ENCODE measurements at places on chromosomes 11 and 22.
A peak's percentile ranks its signal among the peaks of the same experiment; 100 is the strongest.

- DNase-seq, result peak; percentile 60
Measured at GRCh38 chr11:13462311-13462900, 616 bp downstream of the BTBD10 start.

DNA sequence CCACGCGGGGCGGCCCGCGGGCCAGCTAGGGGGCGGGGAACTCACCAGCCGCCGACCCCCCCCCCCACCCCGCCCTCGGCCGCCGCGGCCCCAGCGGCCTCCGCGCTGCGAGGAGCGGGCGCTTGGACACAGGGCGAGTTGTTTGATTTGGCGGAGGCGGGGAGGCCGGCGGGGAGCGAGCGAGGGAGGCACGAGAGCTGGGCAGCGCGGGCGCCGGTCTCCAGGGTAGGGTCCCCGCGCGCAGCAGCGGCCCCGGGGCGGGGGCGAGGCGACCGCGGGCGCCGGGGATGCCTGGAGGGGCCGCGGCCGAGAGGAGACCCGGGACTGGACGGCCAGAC lies 64.4 kb downstream of the NAV2 start:
- DNase-seq, result no peak

GRCh38 chr22:50674606-50675552 lies 2.3 kb downstream of the SHANK3 start:
- peak; percentile 49 for DNase-seq

DNA sequence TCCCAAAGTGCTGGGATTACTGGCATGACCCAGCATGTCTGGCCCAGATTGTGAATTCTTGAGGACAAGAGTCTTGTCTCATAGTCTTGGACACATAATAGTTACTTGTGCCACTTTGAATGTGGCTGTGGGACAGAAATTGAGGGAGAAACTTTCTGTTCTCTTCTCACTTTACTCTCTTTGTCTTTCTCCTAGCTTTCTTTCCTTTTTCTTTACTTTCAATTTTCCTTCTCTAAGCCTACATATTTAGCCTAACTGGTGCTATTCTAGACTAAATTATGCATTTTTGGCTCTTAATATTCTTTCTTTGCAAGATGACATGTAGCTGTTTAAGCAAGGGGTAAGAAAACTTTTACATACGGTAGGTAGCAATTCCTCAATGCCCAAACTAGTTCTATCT lies 33.2 kb downstream of the HORMAD2 start:
- DNase-seq, result no peak

DNA sequence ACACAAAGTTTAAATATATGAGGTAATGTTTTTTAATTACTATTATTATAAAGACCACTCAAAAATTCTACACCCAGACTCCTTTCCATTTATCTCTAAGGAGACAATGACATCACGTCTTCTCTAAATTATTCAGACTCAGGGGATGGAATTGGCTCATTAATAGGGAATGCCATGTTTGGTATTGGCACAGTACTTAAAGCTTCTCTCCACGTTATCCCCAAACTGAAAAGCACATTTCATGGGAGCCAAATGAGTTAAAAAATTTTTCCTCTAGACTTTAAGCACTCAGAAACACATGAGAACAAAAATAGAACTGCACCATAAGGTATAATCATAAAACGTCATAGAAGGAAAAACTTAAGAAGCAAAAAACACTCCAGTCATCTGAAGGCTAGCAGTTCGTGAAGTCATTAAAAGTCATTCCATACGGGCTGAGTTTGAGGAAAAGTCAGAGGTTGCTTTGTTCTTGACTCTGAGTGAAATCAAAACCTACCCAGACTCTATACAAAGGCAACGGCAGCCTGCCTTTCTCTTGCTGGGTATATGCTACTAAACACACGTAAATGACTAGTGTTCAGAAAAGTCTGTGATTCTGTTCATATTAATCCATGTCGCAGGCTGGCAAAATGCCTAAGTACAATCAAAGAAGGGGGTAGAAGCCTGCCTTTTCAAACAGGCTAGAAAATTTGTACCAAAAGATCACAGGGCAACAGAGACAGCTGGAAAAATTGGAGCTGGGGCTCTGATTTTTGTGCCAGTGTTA lies 8.7 kb upstream of the MPPED2 start:
- DNase-seq, result no peak

GRCh38 chr11:6745465-6746015 lies 26.2 kb downstream of the OR2AG2 start:
- DNase-seq, result no peak

GRCh38 chr22:25482868-25483639 lies 81.4 kb upstream of the GRK3 start:
- DNase-seq, result no peak

- no peak for DNase-seq
Measured at GRCh38 chr11:82733444-82734119, at the start of gene FAM181B. Gene FAM181B, minus strand, starts transcription at chr11:82733864. Its CDS starts 135 bp downstream, at chr11:82733729.

GRCh38 chr11:110431051-110431672 lies 1.4 kb downstream of the FDX1 start:
- DNase-seq, result no peak

- DNase-seq, result peak; percentile 18
Measured at GRCh38 chr22:50545522-50546325, at the start of gene KLHDC7B. Gene KLHDC7B, plus strand, starts transcription at chr22:50545899. Its CDS starts 345 bp downstream, at chr22:50546244.

GRCh38 chr11:27313157-27313821 lies 49.7 kb downstream of the CCDC34 start:
- DNase-seq, result no peak

GRCh38 chr11:43644621-43645299 lies 35.8 kb upstream of the HSD17B12 start:
- no peak for DNase-seq

DNA sequence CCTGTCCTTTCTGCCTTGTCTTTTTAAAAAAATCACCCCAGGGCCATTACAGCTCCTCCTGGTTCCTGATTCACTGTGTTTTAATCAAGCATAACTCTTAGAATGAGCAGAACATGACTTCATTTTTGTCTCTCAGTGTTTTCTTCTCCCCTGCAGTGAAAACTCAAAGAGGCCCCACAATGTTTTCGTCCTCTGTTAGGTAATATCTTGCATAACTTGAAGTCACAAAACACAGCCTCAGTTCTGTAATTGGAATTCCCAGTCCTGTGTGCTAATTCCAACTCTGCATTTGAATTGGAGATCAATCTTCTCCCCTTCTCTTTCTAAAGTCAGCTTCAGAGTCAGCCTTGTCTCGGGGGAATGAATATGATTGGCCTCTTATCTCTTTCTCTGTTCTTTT lies 186.5 kb upstream of the NAV2 start:
- DNase-seq, result no peak

DNA sequence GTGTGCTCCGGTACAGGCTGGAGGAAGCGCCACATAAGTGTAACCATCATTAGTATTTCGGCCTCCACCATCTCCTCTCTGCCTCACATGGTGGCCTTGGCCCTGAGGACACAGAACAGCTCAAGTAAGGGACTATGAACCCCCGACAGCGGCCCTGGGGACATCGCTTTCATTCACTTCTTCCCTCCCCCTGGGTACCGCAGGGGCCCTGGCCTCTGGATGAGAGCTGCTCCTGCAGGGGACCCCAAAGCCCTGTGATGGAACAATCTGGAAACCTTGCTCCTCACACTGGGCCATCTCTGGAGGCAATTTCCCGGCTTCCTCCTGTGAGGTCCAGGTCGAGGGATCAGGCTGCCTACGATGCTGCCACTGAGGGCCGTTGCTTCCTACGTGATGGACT lies 565.5 kb downstream of the BRD1 start:
- no peak for DNase-seq

GRCh38 chr22:24465566-24465965 lies 29.6 kb upstream of the UPB1 start:
- DNase-seq, result peak; percentile 87

GRCh38 chr11:10108915-10109680 lies 184.9 kb downstream of the SBF2 start:
- no peak for DNase-seq

GRCh38 chr11:71465054-71465453 lies 12.1 kb downstream of the NADSYN1 start:
- DNase-seq, result no peak

DNA sequence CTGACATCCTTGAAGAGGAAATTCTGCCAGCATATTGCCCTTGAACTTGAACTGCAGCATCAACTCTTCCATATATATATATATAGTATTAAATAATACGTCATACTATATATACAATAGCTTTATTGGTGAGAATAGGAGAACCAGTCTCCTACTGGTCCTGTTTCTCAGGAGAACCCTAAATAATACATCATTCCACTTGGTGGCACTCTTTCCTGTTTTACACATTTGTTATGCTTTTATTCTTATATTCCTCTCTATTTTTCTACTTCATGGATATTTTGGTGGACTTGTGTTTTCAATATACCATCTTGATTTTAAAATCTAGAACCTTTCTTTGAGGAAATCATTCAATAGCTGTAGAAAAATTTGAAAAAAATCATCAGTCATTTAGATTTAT lies 193.3 kb downstream of the TRPC6 start:
- DNase-seq, result no peak

GRCh38 chr22:19744350-19745006 lies 16.1 kb upstream of the TBX1 start:
- no peak for DNase-seq

GRCh38 chr22:23566705-23567475 lies 13.2 kb downstream of the IGLL1 start:
- no peak for DNase-seq

GRCh38 chr11:125188021-125188420 lies 23.5 kb downstream of the PKNOX2 start:
- DNase-seq, result peak; percentile 13

GRCh38 chr11:8681837-8682302 lies 595 bp downstream of the TRIM66 start:
- no peak for DNase-seq

DNA sequence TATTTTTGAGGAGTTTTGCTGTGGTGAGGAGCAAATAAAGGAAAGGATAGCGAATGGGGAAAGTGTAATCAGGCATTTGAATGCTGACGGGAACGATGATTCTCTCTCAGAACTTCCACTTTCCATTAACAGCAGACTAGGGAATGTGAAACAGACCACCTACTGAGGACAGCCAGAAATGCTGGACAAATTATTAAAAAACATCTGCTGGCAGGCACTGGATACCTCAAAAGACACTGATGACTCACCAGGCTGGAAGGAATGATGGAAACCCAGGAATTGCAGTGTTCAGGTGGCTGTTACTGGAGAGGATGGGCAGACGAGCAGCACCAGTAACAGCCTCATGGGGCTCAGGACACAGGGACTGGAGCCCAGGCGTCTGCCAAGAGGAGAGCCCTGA lies 33.4 kb downstream of the PLA2G6 start:
- peak; percentile 52 for DNase-seq

- no peak for DNase-seq
Measured at GRCh38 chr11:115906171-115906570, 402.0 kb upstream of the CADM1 start.

GRCh38 chr22:42167066-42167465 lies 36.5 kb upstream of the CYP2D6 start:
- DNase-seq, result no peak

GRCh38 chr11:130029137-130029536 lies 26.5 kb upstream of the PRDM10 start:
- no peak for DNase-seq

DNA sequence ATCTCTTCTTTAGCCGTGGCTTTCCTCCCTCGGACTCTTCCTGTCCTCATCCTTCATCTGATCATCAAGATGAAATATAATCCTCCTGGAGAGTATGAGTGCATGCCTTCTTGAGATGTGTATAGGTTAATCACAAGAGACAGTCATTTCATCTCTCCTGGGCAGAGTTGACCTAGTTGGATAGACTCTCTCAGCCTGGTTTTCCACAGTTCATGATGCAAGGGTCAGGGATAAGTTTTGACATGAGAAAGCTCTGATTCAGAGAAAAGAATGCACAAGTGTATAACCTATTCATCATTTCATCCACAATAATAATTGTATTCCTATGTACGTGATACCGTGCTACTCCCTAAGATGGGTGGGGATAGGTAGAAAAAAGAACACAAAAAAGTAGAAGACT lies 33.2 kb upstream of the CCDC90B start:
- DNase-seq, result no peak

- DNase-seq, result no peak
Measured at GRCh38 chr22:29435236-29436136, 2.9 kb upstream of the RFPL1 start.

GRCh38 chr11:35650006-35650405 lies 12.6 kb upstream of the TRIM44 start:
- peak; percentile 64 for DNase-seq

DNA sequence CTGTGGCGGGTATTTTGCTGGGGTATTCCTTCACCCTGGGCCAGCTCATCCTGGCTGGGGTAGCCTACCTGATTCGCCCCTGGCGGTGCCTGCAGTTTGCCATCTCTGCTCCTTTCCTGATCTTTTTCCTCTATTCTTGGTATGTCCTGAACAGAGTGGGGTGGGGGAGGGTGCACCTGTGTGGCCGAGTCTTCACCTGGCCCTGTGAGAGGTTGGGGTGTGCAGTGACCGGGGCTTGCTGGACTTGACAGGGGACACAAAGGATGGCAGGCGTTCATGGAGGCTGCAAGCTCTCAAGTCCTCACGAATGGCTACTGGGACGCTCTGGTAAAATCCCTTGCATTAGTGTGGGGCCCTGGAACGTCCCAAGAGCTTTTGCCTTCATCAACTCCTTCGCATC lies 39.3 kb downstream of the CAPN1 start:
- no peak for DNase-seq

GRCh38 chr22:25410849-25411248 lies 153.6 kb upstream of the GRK3 start:
- no peak for DNase-seq

- no peak for DNase-seq
Measured at GRCh38 chr11:76526878-76527277, 82.1 kb downstream of the EMSY start.

GRCh38 chr11:70031631-70032469 lies 46.3 kb upstream of the ANO1 start:
- no peak for DNase-seq

DNA sequence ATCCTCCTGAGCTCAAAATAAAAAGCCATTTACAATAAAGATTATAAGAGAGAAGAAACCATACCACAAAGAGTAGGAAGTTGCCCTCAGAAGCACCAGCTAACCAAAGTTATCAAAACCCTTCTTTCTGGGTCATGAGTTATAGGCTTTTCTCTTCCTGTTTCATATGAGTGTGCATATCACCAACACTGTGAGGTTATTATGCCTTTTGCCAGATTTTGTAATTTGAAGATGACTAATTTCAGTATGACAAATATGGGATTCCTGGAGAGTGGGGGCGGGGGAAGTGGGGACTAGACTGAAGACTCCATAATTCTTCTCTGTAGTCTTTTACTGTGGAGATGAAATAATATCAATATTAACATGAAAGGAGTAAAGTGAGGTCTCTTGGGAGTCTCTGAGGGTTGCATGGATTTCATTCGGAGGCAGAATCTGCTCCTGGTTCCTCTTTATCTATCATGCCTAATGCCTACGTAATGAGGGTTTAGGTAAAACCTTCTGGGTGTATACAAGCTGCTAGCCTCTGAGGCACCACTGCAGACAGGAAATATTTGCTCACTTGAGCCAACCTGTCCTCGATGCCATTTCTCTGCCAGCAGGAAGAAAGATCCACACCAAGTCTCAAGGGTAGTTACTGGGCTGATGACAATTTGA lies 2.1 kb downstream of the LPXN start:
- DNase-seq, result peak; percentile 81

- no peak for DNase-seq
Measured at GRCh38 chr22:36765943-36766450, 9.9 kb downstream of the IFT27 start.

GRCh38 chr11:120511820-120512738 lies 531 bp downstream of the GRIK4 start:
- DNase-seq, result no peak
